CD4-positive, alpha-beta memory T cell (primary cell): ENCODE measurements at places on chromosomes 6 and 20.

GRCh38 chr6:143107440-143107839 is 46.8 kb downstream of the AIG1 start:
- no peak for DNase-seq

- DNase-seq: no peak
Measured at GRCh38 chr6:24122139-24122538, 3.9 kb upstream of the NRSN1 start.

- DNase-seq: no peak
Measured at GRCh38 chr20:8540466-8540865, 408.4 kb downstream of the PLCB1 start.

DNA sequence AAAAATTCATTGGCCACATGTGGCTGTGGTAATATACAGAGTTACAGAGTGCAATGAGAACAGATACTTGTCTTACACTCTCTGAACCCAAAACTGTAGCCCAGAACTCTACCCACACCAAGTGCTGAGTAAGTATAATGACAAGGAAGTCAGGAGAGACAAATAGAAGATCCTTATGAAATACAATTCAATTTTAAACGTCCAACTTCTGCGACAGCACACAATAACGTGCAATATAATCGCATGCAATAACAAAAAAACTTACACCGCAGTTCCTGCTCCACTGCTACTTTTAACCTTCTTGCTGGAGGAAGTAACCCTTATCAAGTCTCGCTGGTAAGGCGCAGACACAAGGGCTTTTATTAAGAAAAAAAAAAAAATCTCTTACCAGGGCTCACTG is 881 bp downstream of the SFT2D1 start:
- no peak for DNase-seq

DNA sequence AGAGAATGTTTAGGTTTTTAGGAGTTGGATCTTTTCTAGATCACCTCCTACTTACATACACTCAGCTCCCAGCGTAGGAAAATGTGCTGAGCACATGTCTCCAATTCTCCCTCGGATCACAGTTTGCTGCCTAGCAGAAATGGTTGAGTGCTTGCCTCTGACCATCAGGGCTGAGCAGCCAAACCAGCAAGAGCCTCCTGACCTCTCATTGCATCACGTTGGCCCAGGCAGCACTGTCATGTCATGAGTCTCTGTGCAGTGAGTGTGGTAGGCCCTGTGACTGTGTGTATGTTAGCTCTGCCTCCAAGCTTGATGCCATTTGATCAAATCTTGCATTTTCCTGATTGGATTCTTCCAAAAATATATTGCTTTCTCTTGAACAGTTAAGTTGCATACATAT is 112.0 kb downstream of the LRRC1 start:
- no peak for DNase-seq

GRCh38 chr6:107730106-107730505 is 94.0 kb downstream of the SCML4 start:
- DNase-seq: peak; percentile 55

DNA sequence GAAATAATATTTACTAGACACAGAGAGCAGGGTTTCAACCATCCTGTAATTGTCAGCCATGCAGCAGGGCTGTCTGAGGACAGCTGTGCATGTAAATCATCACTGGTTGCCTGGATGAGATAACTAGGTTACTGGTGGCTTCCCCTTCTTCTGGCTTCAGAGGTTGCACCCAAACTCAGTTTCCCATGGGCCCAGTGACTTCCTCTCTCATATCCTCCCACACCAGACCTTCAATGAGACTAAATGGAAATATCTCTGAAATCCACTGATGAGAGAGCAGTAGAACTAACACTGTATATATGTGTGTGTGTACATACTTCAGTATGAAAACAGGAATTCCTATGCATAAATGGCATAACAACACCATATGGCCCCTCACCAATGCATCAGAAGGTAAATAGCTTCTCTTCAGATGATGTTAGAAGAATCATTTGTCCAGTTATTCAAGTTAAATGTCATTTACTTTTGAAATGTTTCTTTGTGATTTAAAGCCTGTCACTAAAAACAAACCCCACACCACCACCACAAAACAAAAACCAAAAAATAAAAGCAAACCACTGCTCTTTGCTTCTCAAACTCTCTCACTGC is 51.0 kb upstream of the IL20RA start:
- DNase-seq: no peak

GRCh38 chr6:128694303-128695009 is 174.1 kb upstream of the PTPRK start:
- no peak for DNase-seq

DNA sequence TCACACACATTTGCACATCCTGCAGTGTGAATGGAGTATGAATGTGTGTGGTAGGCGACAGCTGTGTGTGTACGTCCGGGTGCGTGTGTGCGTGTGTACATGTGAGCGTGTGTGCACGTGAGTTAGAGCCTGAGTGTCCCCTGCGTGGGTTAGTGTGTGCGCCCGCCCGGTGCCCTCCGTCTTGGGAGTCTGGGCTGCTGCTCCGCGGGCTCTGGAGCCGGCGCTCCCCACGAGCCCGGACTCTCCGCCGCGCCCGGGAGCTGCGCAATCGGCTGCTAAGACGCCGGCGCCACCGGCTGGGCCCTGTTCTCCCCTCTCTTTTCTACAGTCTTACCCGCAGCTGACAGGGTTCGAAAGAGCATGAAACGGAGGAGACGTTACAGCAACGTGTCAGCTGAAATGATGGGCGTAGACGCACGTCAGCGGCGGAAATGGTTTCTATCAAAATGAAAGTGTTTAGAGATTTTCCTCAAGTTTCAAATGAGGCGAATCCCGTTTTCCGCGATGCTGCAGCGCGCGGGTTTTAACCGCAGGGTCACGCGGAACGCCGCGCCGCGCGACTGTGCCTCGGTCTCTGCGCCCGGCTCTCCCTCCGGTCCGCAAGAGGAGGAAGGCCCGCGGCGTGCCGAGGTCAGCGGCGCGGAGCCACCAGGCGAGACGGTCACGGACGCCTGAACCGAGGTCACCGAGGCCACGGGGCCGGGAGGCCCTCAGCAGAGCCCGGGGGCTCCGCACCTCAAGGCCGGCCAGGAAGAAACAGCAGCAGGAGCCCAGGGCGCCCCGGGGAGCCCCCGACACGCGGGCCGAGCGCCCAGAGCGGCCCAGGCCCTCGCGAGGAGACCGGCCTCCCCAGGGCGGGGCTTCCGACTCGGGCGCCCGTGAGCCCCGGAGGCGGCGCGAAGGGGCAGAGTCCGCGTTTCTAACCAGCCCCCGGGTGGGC is 95.3 kb upstream of the BHLHE23 start:
- DNase-seq: peak; percentile 73

DNA sequence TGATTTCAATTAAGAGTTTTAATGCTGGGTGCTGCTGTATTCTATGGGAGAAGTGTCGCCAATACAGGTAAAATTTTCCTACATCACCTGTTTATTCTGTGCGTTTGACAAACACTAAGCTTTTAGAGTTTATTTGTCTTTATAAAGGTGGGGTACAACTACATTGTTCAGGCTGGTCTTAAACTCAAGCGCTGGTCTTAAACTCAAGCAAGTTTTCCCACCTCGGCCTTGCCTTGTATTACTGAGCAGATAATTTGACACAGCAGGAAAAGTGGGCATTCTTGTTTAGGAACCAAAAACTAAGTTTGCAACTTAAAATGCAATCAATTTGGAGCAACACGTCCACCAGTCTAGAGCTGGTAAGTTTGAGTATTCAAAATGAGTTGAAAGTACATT is 112.9 kb upstream of the BTN3A2 start:
- DNase-seq: peak; percentile 22
